NCI-H1105 (cell line): ENCODE measurements at places on chromosomes 5 and 9.

DNA sequence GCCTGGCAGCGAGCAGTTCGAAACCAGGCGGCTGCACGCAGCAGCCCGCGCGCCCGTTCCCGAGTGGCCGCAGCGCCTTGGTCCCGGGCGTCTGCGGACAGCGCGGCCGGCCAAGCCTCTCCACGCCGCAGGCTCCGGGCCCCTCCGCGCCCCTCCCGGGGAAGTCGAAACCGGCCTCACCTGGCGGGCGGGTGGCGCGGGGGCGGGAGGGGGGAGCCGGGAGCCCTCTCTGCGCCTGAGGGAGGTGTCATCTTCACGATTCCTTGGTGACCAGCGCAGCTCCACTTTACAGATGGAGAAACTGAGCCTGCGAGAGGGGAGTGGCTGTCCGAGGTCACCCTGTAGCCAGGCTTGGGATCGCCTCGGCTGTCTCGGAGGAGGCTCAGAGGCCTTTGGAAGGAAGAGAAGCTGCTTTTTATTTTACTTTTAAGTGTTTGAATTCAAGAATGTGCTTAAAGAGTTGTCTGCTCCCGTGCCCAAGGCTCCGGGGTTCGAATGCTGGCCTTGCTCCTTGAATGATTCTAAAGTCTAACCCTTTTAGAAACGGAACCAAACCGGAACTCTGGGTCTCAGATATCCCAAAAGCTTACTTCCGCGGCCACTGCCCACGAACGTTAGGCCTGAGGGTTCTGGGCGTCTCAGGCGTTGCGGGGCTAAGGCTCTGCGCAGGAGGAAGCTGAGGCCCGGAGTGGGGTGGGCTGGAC, 662 bp downstream of the SUSD3 start:
- no peak for DNase-seq

- DNase-seq, result no peak
These were observed 2.1 kb upstream of the TRMO start for GRCh38 chr9:97924386-97924785.

DNA sequence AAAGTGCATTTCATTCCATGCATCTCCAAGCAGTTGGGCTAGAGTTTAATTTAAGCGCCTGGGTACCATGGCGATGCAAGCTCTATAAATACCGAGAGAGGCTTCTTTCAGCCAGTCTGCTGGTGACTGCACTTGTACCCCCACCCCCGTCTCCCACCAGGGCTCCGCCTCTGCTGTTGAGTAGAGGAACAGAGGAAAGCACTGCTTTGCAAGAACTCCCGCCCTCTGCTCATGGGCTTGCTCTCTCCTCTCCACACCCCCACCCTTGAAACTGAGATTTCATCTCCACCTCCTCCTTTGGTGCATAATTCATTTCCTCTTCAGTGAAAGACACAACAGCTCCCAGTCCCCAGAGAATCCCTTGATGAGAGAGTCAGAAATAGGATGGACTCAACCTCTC, 5.1 kb upstream of the WWC1 start:
- no peak for DNase-seq

GRCh38 chr5:157046041-157046440, 12.9 kb downstream of the HAVCR1 start:
- no peak for DNase-seq

DNA sequence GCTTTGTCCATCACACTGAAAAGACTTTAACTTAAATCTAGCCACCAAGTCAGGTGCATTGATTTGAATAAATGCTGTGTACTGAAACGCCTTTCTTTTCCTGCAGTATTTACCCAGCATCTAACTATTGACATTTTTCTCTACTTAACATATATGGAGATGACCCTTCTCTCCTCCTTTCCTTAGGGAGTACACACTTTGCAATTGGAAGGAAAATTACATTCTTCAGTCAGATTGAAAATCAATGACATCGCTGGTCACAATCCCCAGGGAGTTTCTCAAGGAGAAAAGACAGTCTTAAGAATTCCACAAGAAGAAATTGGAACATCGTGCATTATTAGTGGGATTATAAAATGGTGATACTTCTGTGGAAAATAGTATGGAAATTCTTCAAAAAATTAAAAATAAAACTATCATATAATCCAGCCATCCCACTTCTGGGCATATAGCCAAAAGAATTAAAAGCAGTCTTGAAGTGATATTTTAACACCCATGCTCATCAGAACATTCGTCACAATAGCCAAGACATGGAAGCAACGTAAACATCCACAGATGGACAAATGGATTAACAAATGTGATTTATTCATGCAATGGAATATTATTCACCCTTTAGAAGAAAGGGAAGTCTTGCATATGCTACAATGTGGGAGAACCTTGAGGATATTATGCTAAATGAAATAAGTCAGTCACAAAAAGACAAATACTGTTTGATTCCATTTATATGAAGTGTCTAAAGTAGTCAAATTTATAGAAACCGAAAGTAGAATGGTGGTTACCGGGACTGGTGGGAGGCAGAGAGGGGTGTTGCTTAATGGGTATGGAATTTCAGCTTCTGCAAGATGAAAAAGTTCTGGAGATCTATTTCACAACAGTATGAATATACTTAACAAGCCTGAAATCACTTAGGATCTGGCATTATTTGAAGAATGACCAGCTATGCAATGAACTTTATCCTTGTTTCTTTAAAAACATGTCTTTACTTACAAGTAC, 14.3 kb upstream of the FREM1 start:
- no peak for DNase-seq

DNA sequence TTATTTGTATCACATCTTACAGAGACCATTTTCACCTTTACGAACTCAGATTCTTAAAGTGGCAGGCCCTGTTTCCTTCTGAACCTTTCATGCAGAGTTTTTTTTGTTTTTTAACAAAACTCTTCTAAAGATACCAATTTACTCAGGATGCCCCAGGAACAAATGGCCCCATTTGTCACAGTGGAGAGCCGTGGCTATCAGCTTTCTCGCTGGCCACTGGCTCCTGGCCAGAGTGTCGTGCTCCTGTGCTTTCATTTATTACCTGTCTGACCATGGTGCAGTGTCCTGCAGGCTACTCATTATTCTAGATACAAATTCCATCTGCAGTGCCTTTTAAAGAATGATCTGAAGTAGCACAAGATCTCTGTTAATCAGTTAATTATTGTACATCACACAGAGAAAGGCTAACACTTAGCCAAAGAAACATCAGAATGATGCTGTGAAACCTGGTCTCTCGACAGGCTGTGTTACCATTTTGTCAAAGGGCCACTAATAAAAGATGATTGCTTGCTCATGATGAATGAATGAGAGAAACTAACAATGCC, 27.8 kb downstream of the ADRA1B start:
- DNase-seq, result no peak

- DNase-seq, result no peak
These were observed 62.4 kb downstream of the PJA2 start for GRCh38 chr5:109347252-109347888.

- DNase-seq, result no peak
These were observed 215.6 kb downstream of the PIK3R1 start for GRCh38 chr5:68431186-68431585.

GRCh38 chr9:6575324-6576034, 70.0 kb downstream of the GLDC start:
- DNase-seq, result no peak

- DNase-seq, result no peak
These were observed 29.3 kb downstream of the MARVELD2 start for GRCh38 chr5:69444127-69444754.

DNA sequence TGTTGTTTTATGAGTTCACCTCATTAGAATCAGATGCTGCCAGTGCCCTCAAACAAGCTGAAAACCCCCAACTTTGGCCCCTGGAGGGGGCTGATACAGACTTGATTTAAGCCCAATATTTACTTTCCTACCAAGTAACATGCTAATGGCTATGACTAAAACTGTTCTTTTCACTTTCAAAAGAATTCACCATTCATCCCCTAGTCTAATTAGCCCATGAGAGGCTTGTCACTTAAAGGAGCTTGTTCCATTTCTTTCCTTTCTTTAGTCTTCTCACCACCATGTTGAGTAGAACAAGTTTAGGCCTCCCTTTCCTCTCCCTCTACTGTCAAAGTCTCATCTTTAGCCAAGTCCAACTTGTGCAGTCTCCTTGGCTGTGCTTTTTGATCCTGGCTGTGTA, 50.4 kb downstream of the EPB41L4B start:
- no peak for DNase-seq

GRCh38 chr9:131627648-131628458, 82.5 kb downstream of the PRRT1B start:
- DNase-seq, result no peak

DNA sequence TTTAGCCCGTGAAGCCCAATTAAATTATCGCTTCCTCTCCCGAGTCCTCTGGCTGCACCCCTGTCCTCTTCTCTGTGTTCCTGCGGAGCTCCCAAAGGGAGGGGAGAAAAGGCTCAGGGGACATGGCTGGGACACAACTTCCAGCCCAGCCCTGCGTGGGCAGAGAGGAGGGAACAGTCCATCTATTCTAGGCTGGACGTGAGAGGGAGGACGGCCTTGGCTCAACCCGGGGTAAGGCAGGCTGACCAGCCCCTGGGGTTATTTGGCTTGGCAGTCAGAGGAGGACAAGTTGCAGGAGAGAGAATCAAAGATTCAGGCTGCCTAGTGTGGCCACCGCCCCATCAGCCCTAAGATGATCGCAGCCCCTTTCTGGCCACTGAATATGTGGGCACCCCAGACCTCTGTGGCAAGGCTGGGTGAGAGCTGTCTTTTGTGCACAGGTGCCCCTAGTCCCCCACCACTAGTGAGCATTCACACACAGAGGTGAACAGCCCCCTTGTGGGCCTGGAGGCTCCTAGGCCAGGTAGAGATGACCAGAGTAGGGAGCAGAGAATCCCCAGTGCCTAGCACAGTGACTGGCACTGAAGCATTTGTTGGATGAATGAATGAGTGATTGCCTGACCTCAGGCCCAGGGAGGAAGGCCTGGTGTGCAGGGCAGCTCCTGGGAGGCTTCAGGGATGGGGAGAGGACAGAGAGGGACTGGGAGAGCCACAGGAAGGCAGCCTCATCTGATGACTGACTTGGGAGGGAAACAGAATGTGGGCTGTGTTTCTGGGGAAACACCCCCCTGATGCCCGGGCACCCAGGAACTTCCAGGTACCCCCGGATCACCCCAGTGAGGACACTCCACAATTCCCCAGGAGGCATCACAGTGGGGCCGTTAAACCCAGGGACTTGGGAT, 133.9 kb downstream of the C9orf50 start:
- no peak for DNase-seq

- no peak for DNase-seq
These were observed 376.6 kb downstream of the EFNA5 start for GRCh38 chr5:107294211-107294550.

GRCh38 chr5:59037041-59037440, 454.2 kb downstream of the RAB3C start:
- no peak for DNase-seq

GRCh38 chr5:40796487-40796889, 1.7 kb downstream of the PRKAA1 start:
- DNase-seq, result no peak

DNA sequence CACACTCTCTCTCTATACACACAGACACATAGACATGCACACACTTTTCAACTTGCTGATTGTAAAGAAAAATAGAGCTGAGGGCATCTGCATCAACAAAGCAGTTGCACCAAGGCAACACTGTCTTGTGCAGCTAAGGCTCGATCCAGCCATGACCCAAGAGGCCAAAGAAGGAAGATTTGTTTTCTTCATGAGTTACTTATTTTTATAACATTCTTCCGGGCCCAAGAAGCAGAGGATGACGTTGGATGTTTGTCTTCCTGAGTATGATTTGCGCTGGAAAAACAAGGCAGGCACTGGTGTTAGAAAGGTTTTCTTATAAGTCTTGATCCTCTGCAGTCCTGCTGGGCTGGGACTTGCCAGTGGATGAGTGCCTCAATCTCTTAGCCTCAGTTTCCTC, 344.1 kb downstream of the ADAMTS6 start:
- no peak for DNase-seq

DNA sequence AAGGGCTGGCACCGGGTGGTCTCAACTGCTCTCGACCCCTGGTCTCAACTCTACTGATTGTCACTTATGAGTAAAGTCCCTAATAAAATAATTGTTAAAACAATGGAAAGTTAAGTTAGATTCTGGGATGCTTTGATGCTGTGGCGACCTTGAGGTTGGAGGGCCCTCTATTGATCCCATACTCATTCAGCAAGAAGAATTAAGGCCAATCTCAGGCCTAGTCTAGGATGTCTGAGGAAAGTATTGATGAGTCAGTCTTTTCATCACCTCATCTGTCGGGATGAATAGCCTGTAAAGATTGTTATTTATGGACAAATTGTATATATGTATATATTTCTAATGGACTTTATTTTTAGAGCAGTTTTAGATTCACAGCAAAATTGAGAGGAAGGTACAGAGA, 50.8 kb downstream of the WDR36 start:
- no peak for DNase-seq

DNA sequence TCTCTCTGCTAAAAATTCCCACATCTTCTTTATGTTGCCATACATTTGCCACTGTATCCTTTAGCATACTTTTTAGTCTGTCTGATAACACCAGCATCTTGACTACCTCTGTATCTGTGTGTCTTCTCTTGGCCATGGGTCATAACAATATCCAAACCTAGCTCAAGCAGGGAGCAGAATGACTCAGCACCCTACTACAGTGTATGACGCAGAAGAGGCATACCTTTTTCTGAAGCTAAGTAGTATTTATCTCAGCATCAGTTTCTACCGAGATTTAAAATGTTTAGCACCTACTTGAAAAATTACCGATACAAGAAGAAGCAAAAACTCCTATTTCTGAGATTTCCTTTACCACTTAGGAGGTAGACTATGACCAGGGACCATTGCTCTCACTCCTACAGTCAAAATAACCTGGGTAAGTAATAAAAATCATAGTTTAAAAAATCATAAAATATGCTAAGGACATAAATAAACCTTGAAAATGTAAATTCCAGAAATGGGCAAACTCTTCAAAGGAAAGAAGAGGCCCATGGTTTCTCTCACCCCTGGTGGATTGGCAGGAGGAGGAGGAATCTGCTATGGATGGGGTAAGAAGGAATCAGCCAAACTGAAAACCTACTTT, 286.5 kb downstream of the MAST4 start:
- DNase-seq, result no peak

GRCh38 chr5:110224050-110224449, 502.4 kb downstream of the TMEM232 start:
- DNase-seq, result no peak

DNA sequence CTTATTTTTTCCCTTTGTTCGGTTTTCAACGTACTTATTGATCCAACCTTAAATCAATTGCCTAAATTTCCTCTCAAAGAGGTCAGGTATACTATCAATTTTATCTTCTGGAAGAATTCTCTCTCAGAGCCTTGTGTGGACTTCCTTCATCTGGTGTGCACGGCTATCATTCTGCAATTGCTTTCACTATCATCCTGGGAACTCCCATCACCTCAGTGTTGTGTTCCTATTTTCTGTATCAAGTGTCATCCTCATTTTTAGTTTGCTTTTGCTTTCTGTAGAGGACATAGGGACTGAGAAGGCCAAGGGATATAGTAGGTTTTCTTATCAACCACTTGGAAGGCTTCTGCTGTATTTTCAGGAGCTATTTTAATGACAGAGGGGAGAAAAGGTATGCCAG, 11.3 kb downstream of the STOM start:
- no peak for DNase-seq

DNA sequence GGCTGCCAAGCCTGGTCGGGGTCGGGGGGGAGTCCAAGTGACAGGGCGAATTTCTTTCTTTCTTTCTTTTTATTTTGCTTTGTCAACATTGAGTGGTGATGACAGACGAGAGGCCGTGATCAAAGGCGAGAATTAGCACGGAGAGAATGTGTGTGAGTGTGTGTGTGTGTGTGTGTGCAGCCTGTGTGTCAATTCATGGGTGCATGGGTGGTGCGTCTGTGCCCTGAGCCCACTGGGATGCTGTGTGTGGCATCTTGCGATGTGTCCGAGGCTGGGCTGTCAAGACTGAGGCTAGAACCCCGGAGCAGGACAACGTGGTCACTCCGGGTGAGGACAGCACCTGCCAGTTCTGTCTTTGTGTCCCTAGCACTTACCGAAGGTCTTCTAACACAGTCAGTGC, 4.7 kb upstream of the FIBCD1 start:
- no peak for DNase-seq
